ENCODE measurements at places on chromosomes 5 and 9. TPM values are rescaled to one million over a fixed set of nuclear protein-coding genes. Genes with fewer than 3 reads are reported as not detected.

MRPS27 gene
- 43.3 TPM for total RNA-seq

TMEM215 gene
- total RNA-seq: not detected

ENG gene
- 16.7 TPM for total RNA-seq

ANKRD31 gene
- total RNA-seq: 0.79 TPM

MYMK gene
- not detected for total RNA-seq

PCDHA6 gene
- total RNA-seq: not detected

OTULINL gene
- total RNA-seq: 50.1 TPM

TAF11L14 gene
- total RNA-seq: not detected

CCDC112 gene
- total RNA-seq: 7.4 TPM

PCDHA1 gene
- total RNA-seq: not detected

GPR150 gene
- total RNA-seq: 1.4 TPM

MAMDC2 gene
- total RNA-seq: 0.09 TPM

CDHR2 gene
- total RNA-seq: 3.1 TPM

C9orf153 gene
- total RNA-seq: 0.90 TPM

CYSRT1 gene
- total RNA-seq: 0.53 TPM

CRHBP gene
- total RNA-seq: 0.93 TPM

CAVIN4 gene
- total RNA-seq: 0.16 TPM

SCGB3A2 gene
- not detected for total RNA-seq

CORO2A gene
- total RNA-seq: 10.8 TPM

IER5L gene
- total RNA-seq: 7.7 TPM

TMEM161B gene
- total RNA-seq: 25.2 TPM

ASS1 gene
- not detected for total RNA-seq

PHF24 gene
- not detected for total RNA-seq

PCDHGB1 gene
- total RNA-seq: not detected

ZBTB5 gene
- total RNA-seq: 12.9 TPM

SOHLH1 gene
- total RNA-seq: not detected

SLC45A2 gene
- not detected for total RNA-seq

PLPPR1 gene
- not detected for total RNA-seq

JAK2 gene
- total RNA-seq: 16.2 TPM

ERAP2 gene
- 84.4 TPM for total RNA-seq

MAP3K1 gene
- total RNA-seq: 83.8 TPM

PDE6A gene
- total RNA-seq: not detected

OR1J2 gene
- not detected for total RNA-seq

C5orf52 gene
- total RNA-seq: not detected

DUSP1 gene
- 1,323 TPM for total RNA-seq

GPX8 gene
- total RNA-seq: not detected

SPATA31D1 gene
- not detected for total RNA-seq

ADGRV1 gene
- not detected for total RNA-seq

CD14 gene
- total RNA-seq: 1.1 TPM

SHOC1 gene
- total RNA-seq: not detected

MTX3 gene
- 20.4 TPM for total RNA-seq

IFNA13 gene
- total RNA-seq: not detected

LAMC3 gene
- total RNA-seq: 0.98 TPM

UBQLN1 gene
- total RNA-seq: 141 TPM

CLTB gene
- 44.3 TPM for total RNA-seq

SLCO6A1 gene
- not detected for total RNA-seq

FAM170A gene
- not detected for total RNA-seq

TEX10 gene
- total RNA-seq: 18.9 TPM

FCN2 gene
- not detected for total RNA-seq

SLC6A7 gene
- not detected for total RNA-seq

TRIM36 gene
- total RNA-seq: not detected

NOXA1 gene
- total RNA-seq: 8.1 TPM

HNRNPH1 gene
- total RNA-seq: 1,278 TPM
